ENCODE measurements at places on chromosomes 16 and 17.
A peak's percentile ranks its signal among the peaks of the same experiment; 100 is the strongest.

- peak; percentile 43 for DNase-seq
Observed at GRCh38 chr17:2213291-2213960, 90.2 kb downstream of the SMG6 start.

DNA sequence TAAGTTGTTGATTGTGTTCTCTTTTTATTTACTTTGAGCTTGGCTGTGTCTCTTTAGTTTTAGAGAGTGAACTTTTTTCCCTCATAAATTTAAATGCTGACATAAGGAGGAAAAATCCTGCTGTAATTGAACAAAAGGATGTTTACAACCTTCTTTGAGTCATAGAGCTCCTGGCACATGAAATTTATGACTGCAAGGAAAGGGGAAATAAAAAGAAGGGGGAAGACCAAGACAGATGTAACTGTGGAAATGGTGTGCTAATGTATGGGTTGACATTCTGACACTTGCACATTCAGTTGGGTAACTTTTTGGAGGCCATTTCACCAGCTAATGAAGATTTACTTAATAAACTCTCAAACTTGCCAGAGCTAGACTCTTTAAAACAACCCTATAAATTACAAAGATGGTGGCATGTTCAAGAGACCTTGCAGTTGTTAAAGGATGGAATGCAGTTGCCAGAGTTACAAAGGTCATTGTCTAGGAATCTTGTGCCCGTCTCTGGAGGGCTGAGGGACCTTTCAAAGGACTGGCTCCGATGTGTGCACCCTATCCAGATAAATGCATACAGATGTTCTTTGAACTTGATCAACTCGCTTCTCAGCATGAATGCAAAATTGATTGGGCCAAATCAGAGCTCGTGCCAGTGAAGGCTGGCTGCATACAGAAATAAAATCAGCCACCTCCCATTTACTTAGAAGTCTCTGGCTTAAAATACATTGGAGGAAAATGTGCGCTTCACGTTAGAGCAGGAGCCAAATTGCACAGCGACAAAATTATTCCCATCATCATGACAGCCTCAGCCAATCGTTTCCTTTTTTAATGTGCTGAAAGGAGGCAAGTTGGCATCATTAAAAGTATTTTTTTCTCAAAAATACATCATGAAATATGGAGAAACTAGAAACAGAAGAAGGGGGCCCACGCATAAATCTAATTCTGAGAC, 289.0 kb upstream of the XYLT1 start:
- no peak for DNase-seq

DNA sequence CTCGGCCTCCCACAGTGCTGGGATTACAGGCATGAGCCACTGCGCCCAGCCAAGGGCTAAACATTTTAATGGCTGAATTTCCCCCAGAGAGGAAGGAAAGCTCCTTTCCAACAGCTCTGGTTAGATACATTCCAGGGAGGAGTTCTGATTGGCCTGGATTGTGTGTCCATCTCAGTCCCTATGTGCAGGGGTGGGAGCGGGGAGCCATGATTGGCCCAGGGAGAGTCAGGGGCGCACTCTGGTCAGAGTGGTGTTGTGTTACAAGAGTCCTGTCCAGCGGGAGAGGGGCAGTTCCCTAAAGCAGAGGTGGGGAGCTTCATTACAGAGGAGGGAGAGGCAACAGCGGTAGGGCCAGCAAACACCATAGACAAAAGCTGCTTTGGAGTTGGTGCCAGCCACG, 75.0 kb downstream of the RAP1GAP2 start:
- DNase-seq, result no peak

- DNase-seq, result no peak
Observed at GRCh38 chr17:72481572-72481971, 360.8 kb downstream of the SOX9 start.

DNA sequence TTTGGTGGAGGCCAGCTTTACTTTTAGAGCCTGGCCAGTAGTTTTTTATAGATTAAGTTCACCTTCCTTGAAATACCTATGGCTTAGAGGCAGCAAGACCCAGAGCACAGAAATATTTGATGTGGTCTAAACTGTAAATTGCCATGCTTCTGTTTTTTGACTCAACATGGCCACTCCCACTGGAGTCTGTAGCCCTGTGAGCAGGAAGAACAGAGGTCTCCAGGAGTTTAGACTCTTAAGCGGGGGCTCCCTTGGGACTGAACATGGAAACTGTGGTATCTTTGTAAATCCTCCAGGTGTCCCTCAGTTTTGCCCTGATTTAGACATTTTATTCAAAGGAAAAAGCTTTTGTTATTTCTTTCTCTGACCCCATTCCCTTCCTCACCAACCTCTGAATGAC, 145.6 kb downstream of the FTO start:
- no peak for DNase-seq

GRCh38 chr16:60776281-60776680, 1260.0 kb downstream of the CDH8 start:
- DNase-seq, result no peak

DNA sequence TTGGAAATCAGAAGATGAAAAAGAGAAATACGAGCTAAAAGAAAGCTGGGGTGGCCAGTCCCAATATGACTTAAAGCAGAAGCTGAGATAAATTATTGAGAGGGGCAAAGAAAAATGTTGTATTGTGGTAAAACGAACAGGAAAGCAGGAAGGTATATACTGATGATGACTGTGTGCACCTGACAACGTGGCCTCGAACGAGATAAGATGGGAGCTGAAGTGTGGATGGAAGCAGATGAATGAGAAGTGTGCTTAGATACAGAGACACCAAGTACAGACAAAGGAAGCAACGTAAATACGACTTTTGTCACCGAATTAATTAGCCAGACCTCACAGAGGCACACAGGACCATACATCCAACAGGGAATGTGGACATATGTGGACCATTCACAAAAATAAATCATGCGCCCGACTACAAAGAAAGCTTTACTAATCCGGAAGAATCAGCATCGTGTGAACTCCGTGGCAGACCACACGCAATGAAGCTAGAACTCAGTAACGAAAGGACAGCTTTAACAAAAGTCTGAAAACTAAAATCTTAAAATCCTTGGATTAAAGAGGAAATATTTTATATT, 218.7 kb downstream of the RPTOR start:
- no peak for DNase-seq

DNA sequence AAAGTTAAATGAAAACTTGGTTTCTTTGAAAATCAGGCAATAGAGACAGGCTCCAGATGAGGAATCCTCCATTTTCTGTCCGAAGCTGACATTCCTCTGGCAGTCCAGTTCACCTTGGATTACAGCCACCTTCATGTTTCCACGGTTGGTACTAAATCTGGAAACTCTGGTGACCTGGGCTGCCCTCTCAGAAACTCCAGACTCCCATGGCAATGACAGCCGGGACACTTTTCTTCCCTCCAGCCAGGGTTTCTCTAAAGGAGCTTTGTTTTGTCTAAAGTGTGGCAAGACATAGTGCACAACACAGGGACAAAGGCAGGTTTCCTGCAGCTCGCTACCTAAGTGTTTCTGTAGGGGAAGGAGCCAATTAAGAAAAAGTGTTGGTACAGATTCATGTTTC, 36.0 kb downstream of the CLUAP1 start:
- no peak for DNase-seq

GRCh38 chr17:30550512-30551273, 73.5 kb downstream of the GOSR1 start:
- DNase-seq, result peak; percentile 14

DNA sequence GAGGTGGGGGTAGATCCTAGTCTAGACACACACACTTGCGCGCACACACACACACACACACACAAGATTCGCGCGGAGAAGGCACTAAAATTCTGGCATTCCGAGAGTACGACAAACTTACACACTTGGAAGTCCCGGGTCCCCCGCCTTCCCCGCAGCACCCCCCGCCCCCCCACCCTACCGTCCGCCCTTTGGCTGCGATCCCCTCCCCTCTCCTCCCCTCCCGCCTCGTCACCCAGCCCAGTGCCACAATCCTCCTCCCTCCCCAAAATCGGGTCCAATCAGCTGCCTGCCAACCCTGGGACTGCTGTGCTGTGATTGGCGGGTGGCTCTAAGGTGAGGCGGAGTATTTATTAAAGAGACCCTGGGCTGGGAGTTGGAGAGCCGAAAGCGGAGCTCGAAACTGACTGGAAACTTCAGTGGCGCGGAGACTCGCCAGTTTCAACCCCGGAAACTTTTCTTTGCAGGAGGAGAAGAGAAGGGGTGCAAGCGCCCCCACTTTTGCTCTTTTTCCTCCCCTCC, at the start of gene SOX9:
Gene SOX9 (plus strand): TSS at position 379 of the 522 bp plus-strand sequence. CDS start 372 bp downstream, outside the sequence.
- DNase-seq, result peak; percentile 95

DNA sequence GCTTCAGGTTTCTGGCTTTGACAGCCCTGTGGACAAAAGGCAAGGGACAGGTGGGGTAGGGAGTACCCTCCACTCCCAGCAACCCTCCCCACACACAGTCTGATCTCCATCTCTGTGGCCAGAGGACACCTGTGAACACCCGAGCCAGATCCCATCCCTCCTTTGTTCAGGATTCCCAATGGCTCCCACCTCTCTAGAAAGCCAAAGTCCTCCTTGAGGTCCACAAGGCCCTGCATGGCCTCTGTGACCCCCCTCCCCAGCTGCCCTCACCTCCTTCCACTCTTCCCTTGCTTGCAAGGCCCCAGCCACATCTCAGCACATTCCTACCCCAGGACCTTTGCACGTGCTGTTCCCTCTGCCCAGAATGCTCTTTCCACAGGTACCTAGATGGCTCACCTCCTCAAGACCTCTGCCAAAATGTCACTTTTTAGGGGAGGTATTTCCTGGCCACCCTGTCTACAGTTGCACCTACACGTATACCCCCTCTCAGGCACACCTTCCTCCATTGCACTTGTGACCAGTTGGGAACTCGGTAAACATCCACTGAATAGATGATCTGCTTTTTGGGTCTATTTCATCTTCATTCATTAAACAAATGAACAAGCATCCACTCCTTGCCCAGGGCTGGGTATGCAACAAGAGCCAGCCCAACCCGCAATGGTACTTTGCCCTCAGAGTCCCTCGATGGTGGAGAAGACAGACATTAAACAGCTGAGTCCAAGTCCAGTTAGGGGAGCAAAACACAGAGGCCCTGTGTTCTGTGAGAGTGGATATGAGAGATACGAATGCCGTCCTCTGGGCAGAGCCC, 107.0 kb downstream of the CRLF3 start:
- DNase-seq, result no peak

- DNase-seq, result no peak
Observed at GRCh38 chr17:8664456-8665126, 34.1 kb upstream of the MYH10 start.

- DNase-seq, result no peak
Observed at GRCh38 chr17:29903471-29903870, 26.6 kb downstream of the SSH2 start.

DNA sequence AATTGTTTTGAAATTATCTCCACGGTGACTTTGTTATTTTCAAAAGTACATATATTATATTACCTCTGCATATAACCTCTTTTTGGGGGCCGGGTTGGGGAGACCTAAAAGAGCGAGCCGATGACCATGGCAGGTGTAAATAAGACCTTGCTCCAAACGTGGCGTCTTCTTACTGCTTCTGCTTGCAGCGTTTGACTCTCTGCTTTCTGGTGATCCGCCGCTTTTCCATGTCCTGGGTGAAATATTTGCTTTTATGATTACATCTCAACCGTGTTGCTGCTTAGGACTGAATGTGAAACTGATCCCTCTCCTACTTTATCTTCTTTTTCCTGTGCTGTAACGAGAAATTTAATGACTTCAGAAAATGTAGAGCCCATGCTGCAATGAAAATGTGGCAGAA, 18.1 kb downstream of the ATMIN start:
- DNase-seq, result no peak

GRCh38 chr16:88297178-88297720, 85.5 kb upstream of the ZNF469 start:
- no peak for DNase-seq

GRCh38 chr17:1937461-1937860, 87.7 kb downstream of the RTN4RL1 start:
- DNase-seq, result no peak

DNA sequence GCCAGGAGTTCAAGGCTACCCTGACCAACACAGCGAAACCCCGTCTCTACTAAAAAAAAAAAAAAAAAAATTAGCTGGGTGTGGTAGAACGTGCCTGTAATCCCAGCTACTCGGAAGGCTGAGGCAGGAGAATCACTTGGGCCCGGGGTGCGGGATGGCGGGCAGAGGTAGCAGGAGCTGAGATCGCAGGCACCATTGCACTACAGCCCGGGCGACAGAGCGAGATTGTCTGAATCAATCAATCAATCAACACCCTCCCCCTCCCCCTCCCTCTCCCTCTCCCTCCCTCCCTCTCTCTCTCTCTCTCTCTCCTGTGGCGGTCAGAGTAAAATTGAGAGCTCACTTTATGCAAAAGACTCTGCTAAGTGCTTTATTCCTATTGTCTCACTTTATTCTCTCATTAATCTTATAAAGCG, 1.2 kb downstream of the HSDL1 start:
- peak; percentile 12 for DNase-seq

GRCh38 chr16:3020247-3020603, at the start of gene TNFRSF12A:
TNFRSF12A (plus strand) TSS chr16:3020368; CDS start chr16:3020398, 30 bp downstream.
- peak; percentile 78 for DNase-seq

DNA sequence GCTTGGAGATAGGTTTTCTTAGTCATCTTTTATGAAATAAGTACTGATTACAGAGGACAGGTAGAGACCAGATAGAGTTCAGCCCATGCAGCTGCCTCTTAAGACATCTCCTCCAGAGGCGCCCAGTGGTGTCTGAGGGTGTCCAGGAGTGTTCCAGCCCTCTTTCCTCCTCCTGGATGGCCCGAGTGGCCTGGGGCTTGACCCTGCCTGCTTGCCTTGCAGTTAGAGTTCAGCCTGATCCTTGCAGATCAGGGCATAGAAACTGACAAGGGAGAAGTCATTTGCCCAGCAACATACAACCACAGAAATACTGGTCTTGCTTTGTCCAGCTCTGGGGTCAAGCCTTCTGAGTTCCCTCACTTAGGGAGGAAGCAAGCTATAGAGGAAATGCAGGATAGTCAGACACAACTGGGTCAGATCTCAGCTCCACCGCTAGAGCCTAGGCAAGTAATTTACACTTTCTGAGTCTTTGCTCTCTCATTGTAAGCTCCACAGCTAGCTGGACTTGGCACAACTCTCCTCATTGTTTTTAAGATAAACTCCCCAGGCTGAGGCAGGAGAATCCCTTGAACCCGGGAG, 3.6 kb upstream of the CCL1 start:
- DNase-seq, result no peak

DNA sequence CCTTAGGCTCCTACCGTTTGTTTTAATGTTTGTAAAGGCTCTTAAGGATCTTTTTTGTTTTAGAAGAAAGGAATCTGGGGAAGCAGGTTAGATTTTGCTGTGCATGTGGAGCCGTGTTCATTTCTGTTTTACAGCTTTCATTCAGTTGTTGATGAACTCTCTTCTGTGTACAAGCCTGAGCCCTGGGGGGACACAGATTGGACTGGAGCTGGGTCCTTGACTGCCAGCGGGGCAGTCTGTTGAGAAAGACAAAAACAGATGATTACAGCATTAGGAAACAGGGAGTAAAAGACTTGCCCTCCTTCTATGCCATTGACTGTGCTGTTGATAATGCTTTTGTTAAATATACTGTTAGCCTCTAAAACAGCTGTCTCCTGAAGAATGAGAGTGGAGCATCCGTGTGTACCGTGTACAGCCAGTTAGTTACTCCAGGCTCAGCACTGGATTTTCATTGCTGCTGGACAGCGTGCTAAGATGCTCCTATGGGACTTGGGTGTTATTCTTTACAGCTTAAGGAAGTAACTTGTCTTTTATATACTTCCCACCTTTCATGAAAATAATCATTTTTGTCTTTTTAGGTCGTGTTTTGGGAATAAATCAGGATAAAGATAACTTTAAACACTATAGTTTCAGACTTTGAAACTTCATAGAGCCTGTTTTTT, 3.2 kb downstream of the MAP1LC3B start:
- DNase-seq, result peak; percentile 26
